ENCODE measurements at places on chromosomes 5 and 9.

- no peak for DNase-seq
Observed at GRCh38 chr5:131974622-131974955, 29.1 kb upstream of the MEIKIN start.

DNA sequence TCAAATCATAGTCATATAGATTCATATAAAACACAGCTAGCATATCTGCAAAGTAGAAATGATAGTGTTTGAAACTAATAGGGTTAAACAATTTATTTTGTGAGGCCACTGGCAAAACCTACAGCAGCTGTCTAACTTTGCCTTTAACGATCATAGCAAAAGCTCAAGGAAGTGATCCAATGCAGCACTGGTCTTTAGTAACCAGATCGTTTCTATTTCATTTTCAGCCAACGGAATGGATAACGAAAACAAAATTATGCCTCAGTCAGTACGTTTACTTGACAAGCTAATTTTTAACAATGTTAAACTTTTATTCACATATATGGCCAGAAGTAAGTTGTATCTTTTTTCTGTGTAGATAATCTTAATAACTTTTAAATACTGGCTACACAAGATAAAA is 17.7 kb downstream of the MLLT3 start:
- DNase-seq = no peak

DNA sequence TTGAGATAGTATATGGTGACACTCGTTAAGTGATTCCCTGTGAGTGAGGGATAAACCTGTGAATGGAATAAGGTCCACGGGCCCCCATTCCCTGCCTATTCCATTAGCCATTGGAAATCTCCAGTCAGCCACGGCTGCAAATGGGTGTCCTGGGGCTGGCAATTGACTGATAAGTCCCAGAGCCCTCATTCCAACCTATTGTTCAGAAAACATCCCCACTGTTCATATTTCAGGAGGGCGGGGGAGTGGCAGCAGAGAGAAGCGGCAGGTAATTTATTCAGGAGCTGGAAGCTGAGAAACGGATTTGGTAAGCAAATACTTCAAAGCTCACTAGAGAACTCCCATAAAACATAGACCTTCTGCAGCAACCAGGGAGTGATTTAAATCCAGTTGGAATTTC is 42.0 kb downstream of the TMEM174 start:
- DNase-seq = no peak

DNA sequence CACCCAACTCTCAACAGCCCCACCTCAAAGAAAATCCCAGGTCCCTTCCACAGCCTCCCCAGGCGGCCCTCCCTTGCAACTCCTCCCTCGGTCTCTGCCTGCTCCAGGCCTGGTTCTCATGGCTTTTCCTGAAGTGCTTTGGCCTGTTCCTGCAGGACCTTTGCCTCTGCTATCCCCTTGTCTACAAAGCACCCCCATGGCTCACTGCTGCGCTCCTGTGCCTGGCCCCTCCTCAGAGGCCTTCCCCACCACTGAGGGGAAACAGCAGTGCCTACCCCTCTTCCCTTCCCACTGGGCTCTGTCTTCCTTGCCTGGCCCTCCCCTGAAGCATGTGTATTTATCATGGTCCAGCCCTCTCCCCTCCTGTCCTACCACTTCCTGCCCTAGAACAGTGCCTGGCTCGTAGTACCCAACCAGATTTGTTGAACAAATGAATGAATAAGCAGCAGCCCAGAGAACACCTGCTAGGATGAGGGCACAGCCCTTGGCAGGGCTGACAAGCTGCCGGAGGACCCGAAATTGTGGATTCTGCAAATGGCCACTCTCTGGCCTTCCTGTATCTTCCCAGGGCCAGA is 68.6 kb upstream of the LRRTM2 start:
- peak; percentile 41 for DNase-seq

DNA sequence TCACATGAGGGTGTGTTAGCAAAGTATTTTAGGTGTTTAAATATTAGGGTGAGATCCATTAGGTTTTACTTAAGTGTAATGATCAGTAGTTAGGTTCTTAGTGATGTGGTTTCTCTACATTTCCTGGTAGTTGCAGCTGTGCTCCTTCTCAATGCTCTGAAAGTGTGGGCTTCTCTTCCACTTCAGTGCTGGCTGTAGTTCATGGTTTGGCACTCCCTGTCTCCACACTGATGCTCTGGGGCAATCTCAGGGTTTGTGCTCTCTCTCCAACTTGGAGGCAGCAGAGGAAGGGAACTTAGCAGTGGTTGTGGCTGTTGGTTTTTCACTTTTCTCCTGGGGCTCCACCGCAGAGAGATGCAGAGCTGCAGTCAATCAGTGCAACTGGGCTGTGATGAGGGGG is 507.5 kb downstream of the TMEM232 start:
- DNase-seq = peak; percentile 27

DNA sequence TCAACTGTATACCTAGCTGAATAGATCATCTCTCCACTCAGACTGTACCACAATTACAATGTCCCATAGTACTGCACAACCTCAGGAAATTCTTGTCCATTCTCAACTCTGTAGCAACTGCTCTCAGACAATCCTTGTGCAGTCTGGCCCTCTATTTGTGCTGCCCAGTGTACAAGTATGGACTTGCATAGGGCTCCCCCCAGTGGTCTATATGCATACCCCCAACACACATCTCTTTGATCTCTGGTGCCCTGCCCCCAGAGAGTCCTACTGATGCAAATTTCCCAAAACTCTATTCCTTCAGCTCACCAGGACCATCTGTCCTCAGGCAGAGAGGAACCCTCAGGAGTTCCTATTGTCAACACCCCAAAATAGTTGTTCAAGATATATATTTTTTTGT is 205.3 kb downstream of the SLCO4C1 start:
- DNase-seq = peak; percentile 20

DNA sequence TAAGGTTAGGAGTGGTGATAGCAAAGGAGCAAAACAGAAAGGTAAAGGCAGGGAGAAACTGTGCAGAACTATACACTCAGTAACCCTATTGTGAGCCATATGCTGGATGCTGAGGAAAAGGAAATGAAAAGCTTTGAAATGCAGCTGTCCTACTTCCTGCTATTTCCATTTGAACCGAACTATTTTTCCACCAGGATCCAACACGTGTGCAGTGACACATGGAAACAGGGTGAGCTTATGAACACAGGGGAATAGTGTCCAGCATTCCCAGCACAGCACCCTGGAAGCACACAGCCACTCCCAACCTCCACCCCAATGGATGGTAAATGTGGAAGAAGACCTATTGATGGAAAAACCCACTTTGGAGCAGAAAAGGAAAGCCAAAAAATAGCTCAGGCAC is 69.0 kb upstream of the SLC12A2 start:
- no peak for DNase-seq

DNA sequence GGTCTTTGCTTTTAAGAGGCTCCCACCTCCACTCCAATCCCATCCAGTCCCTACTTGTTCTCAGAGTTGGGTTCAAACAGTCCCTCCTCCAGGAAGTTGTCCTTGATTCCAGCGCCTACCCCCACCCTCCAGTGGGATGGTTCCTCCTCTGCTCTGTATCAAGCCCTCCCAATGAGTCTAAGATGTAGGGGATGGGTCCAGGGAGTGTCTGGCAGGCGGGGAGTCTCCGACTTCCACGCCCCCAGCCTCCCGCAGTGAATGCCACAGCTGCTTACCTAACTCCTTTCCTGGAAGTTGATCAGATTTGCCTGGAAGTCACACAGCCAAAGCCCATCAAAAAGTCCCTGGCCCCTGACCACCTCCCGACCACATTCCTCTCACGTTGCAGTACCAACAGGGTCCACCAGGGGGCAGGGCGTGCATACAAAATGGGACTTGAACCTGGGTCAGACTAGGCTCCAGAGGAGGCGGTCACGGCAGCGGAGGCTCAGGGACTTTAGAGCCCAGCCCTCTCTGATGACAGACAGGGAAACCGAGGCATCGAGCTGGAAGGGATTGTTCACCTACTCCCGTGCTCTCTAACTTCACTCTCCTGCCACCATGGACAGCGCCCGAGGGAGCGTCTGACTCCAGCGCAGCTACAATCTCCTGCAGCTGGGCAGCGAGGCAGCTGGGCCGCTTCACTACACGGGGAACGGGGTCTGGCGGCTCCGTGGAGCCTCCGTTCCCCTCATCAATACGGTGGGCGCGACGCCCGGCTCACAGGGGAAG is 25.0 kb upstream of the TDRD7 start:
- DNase-seq = peak; percentile 30

DNA sequence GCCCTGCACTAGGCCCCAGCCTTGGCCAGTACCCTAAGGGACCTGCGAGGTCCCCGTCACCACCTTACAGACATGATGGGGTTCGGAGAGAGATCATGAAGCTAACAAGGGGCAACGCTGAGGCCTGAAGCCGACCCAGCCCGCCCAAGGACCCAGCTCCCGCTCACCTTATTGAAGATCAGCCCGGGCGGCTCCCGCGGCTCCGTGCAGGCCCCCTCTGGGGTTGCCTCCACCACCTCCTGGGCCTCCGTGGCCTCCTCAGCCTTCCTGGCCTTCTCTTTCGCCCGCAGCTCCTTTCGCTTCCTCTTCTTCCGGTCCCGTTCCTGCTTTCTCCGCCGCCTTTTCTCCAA is 3.6 kb downstream of the SURF6 start:
- no peak for DNase-seq

DNA sequence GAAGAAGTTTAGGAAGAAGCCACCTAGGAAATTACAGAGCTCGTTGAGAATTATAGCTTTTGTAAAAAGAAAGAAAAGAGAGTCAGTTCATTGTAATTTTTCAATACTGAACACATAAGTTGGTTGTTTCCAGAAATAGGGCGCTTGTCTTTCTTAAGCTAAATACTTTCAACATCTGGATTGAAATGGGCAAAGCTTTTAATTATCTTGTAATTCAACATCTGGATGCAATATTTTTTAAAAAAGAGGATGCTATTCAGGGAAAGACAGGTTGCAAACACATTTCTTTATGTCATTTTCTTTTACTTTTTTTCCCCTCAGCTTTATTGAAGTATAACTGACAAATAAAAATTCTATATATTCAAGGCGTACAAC is 100.7 kb upstream of the TRPC7 start:
- no peak for DNase-seq

GRCh38 chr5:159478950-159479349 is 148.7 kb upstream of the IL12B start:
- no peak for DNase-seq

DNA sequence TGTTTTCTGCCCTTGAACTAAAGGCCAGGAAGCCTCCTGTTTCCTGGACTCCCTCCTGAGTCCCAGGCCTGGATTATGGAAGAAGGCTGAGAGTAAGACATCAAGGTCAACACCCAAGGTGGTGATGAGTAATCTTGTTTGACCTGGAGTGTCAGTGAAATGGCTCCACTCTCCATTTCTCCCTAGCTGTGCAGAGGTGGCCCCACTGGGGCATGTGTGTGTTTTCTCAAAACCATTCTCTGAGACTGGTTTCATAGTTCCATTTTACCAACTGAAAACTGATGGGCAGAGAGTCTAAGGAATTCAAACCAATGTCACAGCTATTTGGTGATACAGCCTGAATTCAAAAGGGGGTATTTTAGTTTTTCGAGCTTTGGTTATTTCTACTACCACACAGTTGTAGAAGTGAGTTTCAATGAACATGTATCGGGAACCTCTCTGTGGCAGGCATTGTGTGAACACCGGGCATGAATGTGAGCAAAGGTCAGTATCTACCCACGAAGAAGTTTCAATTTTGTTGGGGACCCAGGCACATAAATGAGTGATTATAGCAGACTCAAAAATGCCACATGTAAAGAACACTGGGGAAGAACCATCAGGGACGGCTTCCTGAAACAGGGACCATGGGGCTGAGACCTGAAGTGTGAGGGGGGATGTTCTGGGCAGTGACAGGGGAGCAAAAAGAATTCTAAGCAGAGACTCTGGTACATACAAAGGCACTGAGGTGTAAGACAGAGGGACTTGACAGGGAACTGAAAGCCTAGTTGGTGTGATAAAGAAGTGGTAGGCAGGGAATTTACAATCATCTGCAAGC is 269.6 kb upstream of the KLF4 start:
- DNase-seq = no peak

GRCh38 chr9:124873664-124874063 is 11.7 kb downstream of the ARPC5L start:
- DNase-seq = no peak

DNA sequence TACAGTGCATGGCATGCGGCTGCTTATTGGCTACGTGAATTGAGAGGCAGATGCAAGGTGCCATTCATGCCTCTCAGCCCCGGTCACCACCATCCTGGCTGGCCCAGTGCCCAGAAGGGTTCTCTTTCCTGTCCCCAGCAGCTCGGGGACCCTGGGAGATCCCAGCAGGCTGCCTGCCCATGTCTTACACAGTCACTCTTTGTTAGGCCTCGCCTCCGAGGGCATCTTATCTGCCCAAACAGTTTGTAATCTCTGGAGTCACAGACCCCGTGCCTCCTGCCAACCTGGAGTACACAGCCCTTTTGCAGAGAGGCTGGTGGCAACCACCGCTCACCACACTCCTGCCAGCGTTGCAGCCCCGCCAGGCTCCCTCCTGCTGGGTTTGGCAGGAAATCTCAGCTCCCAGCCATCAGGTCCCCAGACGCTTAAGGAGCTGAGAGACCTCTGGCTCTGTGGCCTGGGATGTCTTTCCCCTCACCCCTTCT is 7.0 kb upstream of the AK1 start:
- no peak for DNase-seq

GRCh38 chr9:69817202-69817601 is 3.4 kb upstream of the CFAP95 start:
- DNase-seq = no peak

GRCh38 chr9:10228082-10228481 is 384.7 kb downstream of the PTPRD start:
- DNase-seq = no peak

- no peak for DNase-seq
Observed at GRCh38 chr5:127353327-127353726, 62.7 kb downstream of the MEGF10 start.

DNA sequence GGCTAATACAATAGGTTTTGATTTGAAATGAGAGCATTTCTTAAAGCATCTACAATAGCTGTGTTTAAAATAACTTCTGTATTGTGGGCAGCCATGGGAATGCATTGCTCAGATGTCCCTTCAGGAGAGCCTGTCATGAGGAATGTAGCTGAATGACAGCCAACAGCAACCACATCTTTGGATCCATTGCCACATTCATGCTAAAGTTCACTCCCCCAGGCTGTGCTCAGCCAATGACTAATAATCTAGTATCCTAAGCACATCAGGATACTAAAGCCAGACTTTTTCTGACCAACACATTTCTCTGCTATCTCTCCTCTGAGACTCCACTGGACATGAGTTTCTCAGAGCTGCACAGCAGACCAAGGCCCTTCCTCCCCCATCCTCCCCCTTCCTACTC is 45.5 kb downstream of the HTR1A start:
- no peak for DNase-seq

All from Jurkat, Clone E6-1 (cell line).